ENCODE measurements at places on chromosomes 2 and 18.

GRCh38 chr2:1594373-1595171 is 149.7 kb downstream of the PXDN start:
- no peak for DNase-seq

GRCh38 chr2:67984600-67984999 is 78.2 kb downstream of the C1D start:
- no peak for DNase-seq

- DNase-seq = no peak
Observed at GRCh38 chr2:110731064-110731463, 1.3 kb upstream of the ACOXL start.

DNA sequence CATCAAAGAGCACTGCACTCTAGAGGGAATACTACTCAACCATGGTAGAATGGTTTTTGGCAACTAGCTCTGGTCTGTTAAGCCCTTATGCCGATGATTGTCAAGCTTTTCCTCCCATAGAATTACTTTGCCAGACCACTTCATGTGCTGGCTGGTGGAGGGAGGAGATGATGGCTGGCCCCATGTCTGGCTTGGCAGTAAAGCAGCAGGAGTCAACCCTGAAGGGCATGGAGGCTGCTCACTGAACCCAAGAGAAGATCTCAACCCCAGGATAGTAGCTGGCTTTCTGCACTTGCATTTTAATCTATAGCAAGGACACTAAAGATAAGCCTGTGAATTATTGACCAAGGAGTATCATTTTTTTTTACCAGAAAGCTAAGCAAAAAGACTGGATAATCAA is 309.9 kb downstream of the PIEZO2 start:
- DNase-seq = no peak

- no peak for DNase-seq
Observed at GRCh38 chr2:177118636-177119035, 94.0 kb upstream of the HNRNPA3 start.

GRCh38 chr2:19580264-19580663 is 221.8 kb upstream of the OSR1 start:
- DNase-seq = no peak

DNA sequence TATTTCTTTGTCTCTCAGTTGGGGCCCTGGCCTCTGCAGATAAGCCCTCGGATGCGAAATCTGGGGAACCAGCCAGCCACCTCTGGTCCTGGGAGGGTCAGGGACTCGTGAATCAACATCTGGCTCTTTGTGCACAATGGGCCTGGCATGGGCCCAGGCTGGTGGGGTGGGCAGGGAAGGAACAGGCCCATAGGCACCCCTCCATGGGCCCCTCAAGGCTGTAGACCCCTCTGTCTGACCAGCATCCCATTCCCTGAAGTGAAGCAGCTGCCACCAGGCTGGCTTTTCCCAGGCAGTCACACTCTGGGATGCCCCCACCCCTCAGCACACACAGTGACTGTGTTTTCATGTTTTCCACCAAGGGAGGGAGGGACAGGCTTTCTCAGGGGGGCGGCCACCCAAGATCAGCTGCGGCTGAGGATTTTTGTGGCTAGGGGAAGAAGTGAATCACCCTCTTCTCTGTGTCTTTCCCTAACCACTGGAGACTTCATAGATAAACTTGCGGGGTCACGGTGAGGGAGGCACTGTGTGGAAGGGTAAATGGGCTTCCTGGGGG is 166.0 kb downstream of the AGAP1 start:
- no peak for DNase-seq

GRCh38 chr2:164388511-164388910 is 232.8 kb downstream of the GRB14 start:
- DNase-seq = no peak

GRCh38 chr2:26666671-26667070 is 25.5 kb upstream of the CIB4 start:
- DNase-seq = no peak

DNA sequence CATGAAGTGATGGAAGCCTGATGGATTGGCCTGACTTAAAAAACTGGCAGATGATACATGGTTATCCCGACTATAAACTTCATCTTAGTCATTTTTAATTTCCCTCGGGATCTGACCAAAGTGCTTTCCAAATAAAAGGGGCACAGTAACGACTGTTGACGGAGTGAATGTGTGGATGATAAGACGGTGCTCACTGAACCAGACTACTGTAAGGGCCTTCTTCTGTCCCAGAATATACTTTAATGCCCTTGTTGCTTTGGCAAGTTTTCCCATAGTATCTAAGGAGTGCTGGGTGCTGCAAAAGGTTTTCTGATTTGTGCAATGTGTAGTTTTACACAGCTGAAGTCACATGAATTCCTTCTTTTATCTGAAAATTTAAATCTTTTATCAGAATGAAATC is 373.5 kb downstream of the DSEL start:
- no peak for DNase-seq

- no peak for DNase-seq
Observed at GRCh38 chr2:2547451-2547850, 216.4 kb upstream of the MYT1L start.

- DNase-seq = no peak
Observed at GRCh38 chr2:127121776-127122176, 14.8 kb upstream of the BIN1 start.

DNA sequence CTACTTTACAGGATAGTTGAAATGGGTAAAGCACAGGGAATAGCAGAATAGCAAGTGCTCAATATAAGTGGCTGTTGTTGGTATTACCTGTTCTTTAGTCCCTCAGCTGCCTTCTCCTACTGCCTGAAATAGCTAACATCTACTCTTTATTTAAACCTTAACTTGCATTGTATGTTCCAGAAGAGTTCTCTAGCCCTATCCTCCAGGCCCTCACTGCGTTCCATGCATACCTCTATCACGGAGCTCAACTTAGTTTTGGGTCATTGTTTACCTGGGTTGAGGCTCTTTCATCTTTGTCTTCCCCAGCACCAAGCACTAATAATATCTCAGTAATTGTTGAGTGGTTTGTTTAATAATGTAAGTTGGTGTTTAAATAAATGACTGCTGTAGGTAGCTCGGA is 242.2 kb upstream of the FANCL start:
- DNase-seq = no peak

DNA sequence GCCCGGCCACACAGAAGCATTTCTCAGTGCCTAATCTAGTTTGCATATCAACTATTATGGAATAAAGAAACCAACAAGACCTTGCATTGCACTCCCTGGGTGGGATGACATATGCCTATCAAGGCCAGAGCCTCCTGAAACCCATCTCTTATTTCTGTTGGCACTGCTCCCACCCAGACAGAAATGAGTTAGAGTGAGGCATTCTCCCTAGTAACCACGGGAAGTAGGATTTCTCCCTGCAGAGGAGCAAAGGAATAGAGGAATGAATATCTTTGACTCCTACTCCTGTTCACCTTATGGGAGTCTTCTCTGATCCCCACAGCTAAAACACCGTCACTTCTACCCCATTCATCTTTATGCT is 24.2 kb upstream of the SCYGR1 start:
- DNase-seq = no peak

DNA sequence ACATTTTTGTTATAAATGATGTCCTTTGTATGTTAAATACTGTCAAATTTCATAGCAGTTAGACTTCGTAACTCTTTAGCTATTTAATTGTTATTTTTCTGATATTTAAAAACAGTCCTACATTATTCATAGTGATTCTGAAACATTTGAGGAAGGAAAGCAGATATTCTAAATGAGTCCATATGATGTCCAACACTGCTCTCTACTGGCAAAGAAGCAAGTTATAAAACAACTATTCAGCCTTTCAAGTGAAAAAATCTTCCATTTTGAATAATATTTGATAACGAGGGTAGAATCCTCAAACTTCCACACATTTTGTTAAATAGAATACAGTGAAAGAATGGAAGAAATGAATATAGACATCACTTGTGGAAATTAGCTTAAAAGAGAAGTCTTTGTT is 220.8 kb downstream of the GULP1 start:
- DNase-seq = no peak

- no peak for DNase-seq
Observed at GRCh38 chr18:45978084-45978483, 11.0 kb upstream of the EPG5 start.

DNA sequence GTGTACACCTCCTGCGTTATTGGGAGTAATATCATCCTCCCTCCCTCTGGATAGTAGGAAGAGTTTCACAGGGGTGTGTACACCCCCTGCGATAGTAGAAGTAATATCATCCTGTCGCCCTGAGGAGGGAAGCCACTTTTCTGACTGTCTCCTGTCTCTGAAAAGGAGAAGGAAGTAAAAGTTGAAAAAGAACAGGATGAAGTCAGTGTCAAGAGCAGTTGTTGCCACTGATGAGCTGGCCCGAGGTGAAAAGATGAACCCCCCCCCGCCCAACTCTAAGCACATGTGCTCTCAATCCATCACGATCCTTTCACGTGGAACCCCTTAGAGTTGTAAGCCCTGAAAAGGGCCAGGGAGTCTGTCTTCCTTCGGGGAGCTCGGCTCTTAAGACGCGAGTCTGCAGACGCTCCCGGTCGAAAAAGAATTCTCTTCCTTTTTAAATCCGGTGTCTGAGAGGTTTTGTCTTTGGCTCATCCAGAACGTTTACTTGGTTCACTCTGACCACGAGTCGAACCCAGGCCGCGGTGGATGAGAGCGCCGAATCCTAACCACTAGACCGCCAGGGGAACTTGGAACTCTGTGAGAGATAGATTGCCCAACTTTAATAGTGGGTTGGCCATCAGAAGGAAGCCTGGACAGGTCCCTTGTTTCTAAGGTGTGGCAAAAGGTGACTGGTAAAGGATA is 22.4 kb upstream of the NAGK start:
- DNase-seq = no peak

- no peak for DNase-seq
Observed at GRCh38 chr2:85935746-85936208, 47.0 kb upstream of the ST3GAL5 start.

DNA sequence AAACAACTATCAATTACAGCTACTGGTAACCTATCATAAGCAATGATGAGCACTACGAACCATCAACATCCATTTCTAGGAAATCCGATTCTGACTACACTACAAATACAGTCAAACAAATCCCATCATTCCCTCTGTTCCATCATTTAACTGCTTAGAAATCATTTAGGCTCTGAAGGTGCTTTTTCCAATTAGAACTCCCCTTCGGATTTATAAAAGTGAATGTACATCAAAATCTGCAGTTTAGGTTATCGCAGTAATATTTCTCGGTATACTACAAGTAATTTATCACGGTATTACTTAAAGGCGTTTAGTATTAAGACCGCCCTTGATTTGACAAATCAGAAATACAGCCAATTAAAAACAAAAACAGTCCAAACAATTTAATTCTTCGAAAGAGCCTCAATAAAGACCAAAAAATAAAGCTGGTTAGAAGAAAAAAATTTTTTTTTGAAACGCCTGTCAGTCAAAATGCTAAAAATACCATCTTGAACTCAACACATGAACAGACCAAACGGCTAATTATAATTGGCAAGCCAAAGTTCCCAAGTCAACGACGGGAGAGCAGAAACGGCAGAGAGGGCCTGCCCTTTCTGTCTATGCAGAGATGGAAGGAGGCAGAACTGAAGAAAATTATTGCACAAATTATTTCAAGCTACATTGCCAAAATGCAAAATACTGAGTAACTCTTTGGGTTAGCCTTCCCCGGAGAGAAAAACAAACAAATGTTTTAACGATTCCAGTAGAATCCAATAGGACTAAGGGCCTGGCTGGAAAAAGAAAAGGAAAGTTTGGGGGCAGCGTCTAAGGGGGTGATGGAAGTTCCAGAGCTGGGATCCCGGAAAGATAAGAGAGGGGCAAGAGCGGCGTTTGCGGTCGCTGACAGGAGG is 1.2 kb downstream of the VPS54 start:
- DNase-seq = no peak

GRCh38 chr2:188285049-188285448 is 6.6 kb upstream of the GULP1 start:
- no peak for DNase-seq

GRCh38 chr2:128772671-128773070 is 454.0 kb upstream of the HS6ST1 start:
- DNase-seq = no peak

- no peak for DNase-seq
Observed at GRCh38 chr2:191839918-191840804, 6.7 kb downstream of the CAVIN2 start.

DNA sequence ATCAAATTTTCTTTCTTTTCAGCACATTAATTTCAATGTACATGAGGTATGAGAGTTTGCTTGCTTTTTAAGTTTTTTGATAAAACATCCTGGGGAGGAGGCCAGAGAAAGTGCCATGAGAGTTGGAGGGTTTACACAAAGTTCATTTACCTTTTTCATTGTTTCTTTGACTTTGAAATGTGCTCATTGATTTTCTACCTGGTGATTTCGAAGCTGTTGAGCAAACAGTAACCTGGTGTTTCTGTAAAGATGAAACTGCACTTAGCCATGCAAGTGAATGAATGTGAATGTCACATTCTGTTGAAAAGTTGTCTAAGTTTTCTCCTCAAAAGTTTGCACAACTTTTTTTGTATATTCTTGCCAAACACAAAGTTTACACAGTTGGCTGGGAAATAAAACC is 797.0 kb downstream of the METTL4 start:
- DNase-seq = no peak

GRCh38 chr2:119489232-119489952 is 34.9 kb downstream of the SCTR start:
- DNase-seq = no peak

DNA sequence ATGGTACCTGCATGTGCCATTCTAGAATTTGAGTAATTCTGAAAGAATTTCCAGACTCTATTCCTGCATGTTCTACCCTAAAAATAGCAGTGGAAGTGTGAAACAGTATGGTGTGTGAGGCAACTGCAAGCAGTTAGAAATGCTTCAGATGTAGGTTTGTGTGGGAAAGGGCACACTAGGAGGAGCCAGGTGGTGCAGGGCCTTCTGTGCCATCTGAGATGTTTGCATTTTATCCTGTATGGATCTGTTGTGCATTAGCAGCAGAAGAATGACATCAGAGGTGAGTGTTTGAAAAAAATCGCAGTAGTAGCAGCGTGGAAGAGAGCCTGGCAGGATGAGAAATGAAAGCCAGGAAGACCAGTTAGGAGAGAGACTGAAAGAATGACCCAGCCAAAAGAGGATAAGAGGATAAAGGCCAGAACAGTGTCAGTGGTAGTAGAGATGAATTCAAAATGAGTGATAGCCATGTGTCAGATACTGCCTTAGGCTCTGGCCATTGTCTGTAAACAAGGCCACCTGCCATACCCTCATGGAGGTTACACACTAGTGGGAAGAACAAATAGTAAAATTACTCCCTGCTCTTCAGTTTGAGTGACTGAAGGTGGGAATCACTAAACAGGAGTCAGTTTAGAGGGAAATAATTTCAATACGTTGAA is 142.2 kb downstream of the PKP4 start:
- no peak for DNase-seq

- no peak for DNase-seq
Observed at GRCh38 chr2:105796791-105797190, 52.1 kb downstream of the NCK2 start.

DNA sequence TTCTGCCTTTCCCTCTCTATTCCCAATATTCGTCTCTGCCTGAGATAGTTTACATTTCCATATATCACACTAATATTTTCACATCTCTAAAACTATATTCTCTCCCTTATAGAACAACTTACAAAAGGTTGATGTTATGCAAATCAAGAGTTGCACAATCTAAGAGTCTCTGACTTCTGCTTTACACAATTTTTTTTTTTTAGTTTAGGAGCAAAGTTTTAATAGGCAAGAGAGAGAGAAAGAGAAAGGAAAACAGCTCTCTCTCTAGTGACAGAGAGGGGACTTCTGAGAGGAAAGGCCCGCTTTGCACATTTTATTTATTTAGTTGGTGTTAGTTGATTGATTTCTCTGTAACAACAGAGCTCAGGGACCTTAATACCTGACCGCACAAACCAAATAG is 380.2 kb downstream of the TXNL1 start:
- no peak for DNase-seq

All from activated CD8-positive, alpha-beta memory T cell treated with anti-CD3 and anti-CD28 coated beads for 1 hour (primary cell).